ENCODE measurements at places on chromosomes 6 and 20.

DNA sequence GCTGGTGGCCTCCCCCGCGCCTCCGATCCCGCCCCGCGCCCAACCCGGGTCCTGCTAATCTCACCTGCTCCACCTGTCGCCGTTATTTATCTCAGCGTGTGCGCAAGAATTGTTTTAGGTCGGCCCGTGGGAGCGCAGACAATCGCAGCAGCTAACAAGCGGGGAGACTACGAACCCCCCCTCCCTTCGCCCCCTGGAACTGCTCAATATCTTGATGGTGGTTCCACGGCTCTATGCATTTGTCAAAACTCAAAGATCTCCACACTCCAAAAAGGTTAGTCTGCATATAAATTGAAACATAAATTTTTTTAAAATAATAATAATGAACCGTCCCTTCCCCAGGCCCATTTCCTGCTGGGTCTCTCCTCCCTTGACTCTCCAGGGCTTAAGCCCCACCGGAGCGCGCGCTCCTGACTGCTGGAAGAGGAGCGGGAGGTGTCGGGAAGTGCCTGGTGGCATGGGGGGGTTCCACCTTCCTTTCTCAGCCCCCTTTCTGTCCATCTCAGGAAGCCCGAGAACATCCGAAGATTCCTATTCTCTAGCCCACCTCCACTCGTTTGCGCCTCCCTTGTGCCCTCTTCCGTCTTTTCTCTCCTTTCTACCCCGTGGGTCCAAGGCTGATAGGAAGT lies 1.6 kb upstream of the MDGA1 start:
- no peak for DNase-seq

GRCh38 chr6:113120224-113120581 lies 736.9 kb upstream of the MARCKS start:
- peak; percentile 60 for DNase-seq

DNA sequence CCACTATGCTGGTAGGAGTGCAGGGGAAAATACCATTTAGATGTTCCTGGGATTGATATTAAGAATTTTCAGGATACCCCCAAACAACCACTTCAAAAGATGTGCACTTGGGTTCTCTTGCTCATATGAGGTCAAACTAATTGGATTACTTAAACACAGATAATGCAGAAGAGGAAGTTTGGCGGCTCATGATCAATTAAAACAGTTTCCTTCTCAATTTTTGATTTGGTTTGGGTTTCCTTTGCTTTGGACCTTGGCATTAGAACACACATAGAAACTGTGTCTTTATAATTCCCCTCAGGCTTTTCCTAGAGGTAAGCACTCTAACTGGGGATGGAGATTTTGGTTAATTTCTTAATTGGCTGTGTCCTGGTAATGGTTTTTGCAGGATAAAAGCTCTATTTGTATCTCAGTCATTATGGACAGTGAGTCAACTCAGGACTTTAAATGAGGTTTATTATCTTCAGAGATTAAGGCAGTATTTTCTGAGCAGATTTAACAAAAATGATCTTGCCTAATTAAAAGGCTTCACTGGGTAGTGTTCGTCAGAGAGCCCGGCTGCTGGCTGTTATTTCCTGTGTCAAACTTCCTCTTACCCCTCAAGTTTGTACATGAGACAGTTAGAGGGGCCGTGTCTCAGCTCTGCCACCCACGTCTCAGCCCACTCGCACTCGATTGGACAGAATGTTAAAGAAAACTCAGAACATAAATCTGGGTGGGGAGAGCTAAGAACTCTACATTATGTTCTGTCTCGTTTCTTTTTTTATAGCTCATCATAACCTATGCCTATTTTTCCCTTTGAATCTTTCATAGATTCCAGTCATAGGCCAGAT lies 50.3 kb upstream of the PREP start:
- DNase-seq, result peak; percentile 61

- no peak for DNase-seq
Measured at GRCh38 chr20:32967961-32968457, 36.2 kb downstream of the SUN5 start.

DNA sequence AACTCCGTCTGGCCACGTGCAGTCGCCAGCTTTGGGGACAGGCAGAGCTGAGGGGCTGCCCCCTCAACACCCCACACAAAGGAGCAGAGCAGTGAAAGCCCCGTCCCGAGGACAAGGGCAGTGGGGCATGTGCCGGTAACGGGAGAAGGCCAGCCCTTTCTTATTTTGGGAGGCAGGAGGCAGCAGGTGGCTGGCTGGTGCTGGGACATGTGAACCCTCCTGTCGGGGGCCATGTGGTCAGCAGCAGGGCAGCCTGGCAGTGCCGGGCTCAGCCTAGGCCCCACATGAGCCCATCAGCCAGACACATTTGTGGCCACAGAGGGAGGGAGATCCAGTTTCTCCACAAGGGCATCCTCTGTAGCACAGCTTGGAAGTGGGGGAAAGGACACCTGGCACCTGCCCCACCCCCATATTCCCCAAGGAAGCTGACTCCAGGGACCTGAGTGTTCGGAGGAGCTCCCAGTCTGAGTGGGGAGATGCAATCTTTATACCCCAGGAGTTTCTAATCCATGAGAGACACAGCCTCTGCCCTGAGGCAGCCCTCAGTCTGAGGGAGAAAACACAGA lies 137.6 kb downstream of the MRPL14 start:
- DNase-seq, result no peak

DNA sequence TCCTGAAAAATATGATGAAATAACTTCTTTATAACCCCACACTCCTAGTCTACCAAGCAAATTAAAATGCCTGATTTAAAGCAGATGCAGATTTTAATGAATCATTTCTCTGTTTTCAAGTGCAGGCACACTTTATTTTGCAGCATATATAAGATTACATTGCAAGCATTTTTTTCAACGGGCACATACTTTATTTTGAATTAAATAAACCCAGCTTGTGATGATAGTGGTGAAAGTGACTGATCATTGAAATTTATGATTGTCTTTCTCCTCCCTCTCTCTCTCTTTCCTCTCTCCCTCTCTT lies 12.2 kb upstream of the MOXD1 start:
- no peak for DNase-seq

GRCh38 chr6:25330796-25331685 lies 51.9 kb downstream of the CARMIL1 start:
- no peak for DNase-seq

DNA sequence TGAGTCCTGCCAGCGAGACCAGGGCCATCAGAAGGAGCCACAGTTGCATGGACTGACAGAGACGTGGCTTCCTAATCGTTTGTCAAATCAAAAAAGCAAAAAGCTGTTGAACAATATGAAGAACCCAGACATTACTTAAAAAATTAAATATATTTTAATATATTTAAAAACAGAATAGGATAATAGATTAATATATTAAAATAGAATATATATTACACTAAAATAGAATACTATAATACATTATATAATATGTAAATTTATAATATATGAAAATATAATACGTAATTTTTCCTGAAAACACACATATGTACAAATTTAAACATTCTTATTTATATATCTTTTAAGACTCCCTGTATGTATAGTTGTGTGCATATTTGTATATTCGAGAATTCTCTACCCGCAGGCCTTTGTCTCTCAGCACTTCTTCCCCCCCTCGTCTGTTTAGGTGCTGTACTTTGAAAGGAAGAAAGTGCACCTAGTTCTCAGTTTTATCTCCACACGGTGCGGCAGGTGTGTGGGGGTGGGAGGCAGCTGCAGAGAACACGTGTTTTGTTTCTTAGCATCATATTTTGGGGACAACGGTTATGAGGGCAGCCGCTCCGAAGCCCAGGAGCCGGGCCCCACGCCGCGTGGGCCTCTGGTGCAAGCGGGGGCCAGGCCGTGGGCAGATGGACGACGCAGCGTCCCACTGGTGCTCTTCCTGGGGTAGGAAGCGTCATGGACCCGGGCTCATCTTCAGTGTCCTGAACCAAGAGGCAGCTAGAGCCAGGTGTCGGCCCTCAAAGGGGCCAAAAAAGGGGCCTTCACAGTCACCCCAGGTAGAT lies 72.2 kb upstream of the MPC1 start:
- no peak for DNase-seq

GRCh38 chr20:47432834-47433210 lies 68.9 kb upstream of the NCOA3 start:
- DNase-seq, result peak; percentile 60

- no peak for DNase-seq
Measured at GRCh38 chr6:105911106-105911629, 175.0 kb upstream of the PRDM1 start.

DNA sequence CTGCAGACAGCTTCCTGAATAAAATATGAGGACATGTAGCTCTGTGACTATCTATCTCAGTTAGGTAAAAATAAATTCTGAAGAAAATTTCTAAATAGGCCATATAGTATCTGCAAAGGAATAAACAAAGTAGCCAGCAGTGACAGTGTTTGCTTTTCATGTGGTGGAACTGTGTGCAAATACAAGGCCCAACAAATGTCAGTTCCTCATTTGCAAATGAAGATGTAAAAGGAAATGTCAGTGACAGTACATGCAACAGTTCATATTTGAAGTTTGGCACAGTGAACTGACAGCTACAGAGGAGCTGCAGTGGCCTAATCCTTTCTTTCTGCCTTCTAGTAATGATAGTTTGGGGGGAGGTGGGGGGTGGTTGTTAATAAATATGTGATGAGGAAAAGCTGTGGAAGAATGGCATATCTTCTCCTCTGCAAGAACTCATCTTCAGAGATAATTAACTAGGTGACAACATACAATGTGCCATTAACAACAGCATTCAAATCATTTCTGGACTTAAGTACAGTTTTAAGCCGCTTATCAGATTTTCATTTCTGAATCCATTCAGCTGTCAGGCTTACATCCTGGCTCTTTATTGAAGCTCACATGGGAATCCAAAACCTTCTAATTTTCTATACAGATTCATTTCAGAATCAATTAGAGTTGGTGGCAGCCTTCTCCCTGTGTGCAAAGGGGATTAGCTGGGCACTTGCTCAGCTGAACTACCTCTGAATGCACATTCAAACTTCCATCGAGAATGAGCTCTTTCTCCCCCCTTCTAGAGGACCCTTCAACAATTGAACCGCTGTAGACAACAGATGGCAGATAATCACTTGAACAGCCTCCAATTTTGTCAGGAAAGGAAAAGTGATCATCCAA lies 1059.0 kb upstream of the EPHA7 start:
- no peak for DNase-seq

DNA sequence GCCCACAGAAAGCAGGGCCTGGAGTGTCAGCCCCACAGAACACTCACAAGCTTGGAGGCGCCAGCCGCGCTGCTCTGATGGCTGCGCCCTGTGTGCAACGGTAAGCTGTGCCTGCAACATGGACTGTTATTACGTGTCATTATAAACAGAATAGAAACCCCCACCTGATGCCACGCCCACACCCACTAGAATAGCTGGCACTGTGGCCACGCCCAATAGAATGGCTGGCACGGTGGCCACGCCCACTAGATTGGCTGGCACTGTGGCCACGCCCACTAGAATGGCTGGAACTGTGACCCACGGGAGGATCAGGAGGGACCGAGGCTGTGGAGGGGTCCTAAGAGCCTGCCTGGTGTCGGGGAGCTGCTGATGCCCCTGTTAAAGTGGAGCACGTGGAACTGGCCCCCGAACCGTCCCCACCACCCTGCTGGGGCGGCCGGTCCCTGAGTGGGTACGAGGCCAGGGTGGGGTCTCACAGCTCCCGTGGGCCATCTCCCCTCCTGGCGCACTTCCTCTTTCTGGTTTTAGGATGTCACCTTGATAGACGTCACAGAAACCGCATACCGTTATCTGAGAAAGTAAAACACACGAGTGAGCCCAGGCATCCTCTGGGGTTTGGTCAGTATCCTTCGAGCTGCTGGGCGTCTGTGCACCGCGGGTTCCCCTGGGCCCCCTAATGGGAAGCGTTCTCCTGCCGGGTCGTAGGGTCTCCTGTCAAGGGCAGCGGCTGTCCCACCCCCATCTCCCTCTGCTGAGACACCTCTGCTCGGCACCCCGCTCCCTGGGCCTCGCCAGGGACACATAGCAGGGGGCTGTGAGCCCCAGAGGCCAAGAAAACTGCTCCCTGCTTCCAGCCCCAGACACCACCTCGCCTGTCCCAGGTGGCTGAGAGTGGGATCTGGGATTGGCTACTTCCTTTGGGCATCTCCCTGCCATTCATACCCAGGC lies 25.4 kb downstream of the SLC17A9 start:
- DNase-seq, result peak; percentile 58

DNA sequence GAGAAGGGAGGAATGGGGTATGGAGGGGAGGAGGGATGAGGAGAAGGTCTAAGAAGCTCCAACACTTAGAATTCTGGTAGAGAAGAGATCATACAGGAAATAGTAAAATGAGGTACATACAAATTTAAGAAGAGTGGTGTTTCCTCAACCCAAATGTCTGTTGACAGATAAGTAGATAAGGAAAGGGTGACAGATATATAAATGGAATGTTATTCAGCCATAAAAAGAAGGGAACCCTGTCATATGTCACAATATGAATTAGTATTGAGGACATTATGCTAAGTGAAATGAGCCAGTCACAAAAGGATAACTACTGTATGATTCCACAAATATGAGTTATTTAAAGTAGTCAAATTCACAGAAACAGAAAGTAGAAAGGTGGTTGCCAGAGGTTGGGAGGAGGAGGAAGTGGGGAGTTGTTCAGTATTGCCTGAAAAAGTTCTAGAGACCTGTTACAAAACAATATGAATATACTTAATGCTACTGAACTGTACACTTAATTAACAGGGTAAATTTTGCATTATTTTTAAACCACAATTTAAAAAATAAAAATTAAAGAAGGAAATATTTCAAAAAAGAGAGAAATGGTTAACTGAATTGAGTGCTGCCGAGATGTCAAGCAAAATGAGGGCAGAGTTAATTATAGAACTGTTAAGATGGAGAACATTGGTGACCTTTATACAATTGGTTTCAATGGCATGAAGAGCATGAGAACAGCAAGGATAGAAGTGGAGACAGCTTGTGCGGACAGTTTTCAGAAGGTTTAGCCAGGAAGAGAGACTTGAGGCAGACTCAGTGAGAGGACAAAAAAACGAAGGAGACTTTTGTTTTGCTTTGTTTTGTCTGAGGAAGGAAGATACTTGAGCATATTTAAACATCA lies 47.6 kb upstream of the ADGRF4 start:
- peak; percentile 21 for DNase-seq

GRCh38 chr6:154805288-154805911 lies 72.2 kb downstream of the SCAF8 start:
- DNase-seq, result peak; percentile 61

DNA sequence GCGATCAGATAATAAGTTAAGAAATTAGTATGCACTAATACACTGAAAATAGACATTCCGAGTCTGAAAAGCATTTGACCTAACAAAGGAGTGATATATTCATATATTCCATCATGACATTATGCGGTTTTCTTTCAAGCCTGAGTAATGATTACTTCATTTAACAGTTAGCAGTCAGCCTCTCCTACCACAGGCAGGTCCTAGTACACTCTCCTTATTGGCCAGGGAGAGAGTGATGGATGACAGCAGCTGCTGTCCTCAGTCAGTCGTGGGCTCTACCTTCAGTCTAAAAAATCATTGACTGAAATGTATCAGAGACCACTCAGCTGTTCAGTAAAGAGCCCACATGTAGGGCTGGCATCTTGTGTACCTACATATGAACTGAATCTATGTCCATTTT lies 33.2 kb upstream of the VGLL2 start:
- no peak for DNase-seq

All from inflammatory macrophage treated with lipopolysaccharide for 4 hours (primary cell).